HTR-8/SVneo (cell line): ENCODE measurements at places on chromosomes 12 and 14.

DNA sequence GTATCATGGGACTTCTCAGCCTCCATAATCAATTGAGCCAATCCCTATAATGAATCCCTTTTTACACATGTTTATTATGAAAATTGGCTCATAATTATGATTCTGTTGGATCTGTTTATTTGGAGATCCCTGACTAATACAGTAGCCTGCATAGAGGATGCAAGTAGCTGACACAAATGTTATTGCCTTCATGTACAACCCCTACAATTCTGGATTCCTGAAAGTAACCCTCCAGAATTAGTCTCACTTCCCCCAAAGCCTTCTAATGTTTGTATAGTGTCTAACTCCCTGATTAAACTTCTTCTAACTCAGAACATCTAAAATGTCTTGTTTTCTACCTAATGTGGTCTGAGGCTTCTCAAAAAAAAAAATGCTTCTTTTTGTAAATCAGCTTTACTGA, 6.6 kb upstream of the SMIM10L1 start:
- DNase-seq, result no peak

DNA sequence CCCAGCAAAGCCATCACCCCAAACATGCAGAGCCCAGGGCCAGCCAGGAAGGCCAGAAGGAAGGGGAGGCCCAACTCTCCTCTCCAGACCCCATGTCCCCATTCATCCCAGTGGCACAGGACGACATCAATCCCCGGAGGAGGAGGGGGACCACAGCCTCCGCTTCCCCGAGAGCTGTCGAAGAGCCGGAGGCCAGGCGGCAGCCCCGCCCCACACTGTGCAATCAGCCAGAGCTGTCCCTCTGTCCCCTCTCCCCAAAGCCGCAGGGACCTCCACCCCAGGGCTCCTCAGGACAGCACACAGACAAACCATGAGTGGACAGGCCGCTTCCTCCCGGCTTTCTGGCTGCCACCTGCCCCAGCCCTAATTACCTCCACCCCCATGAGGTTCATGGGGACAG, 16.8 kb downstream of the RAB35 start:
- DNase-seq, result no peak

DNA sequence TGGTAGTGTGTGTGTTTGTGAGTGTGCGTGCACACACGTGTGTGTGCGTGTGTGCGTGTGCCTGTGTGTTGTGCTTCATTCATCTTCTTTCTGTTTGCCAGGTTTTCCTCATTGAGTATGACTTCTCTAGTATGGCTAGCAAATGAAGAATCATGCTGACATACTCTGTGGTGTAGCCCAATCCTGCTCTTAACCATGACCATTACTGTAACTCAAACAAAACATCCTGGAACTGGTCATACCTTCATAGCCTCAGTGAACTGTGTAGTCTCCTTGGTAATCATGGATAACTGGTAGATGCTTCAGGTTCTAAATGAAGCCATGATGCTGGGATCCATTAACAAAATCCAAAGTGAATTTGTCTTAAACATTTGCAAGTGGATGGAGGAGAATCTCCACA, 1117.7 kb downstream of the BCL11B start:
- no peak for DNase-seq

- DNase-seq, result no peak
Observed at GRCh38 chr12:104323899-104324298, 20.4 kb downstream of the EID3 start.
